ENCODE measurements at places on chromosomes 3 and 15.
A peak's percentile ranks its signal among the peaks of the same experiment; 100 is the strongest.

DNA sequence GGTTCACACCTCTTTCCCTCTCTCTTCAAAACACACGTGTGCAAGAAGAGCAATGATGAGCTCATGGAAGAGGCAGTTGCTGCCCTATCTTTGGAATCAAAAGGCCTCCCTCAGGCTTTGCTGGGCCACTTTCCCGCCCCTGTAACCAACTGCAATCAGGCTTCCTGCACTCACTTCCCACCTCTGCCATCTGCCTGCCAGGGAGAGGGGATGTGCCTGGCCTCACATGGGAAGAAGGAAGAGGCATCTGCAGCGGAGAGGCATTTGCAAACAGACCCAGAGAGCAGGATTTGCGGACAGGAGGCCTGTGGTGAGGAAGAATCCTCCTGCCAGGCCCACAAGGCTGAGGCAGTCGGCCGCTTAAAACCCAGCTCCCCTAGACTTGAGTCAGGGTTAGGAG is 175.6 kb upstream of the ATP10A start:
- no peak overlapping the region for H3K4me3 ChIP-seq
- peaks cover 12% of the 10 kb centered on the region for H3K27me3 ChIP-seq
- no peak overlapping the region for H3K27ac ChIP-seq
- H3K36me3 ChIP-seq, result no peaks in the 10 kb centered on the region

- H3K27me3 ChIP-seq, result no peaks in the 10 kb centered on the region
- DNase-seq, result no peak
- no peak overlapping the region for H3K4me3 ChIP-seq
- H3K36me3 ChIP-seq, result no peaks in the 10 kb centered on the region
Observed at GRCh38 chr3:154614601-154615000, 184.6 kb upstream of the GPR149 start.

- H3K27me3 ChIP-seq, result peaks cover 28% of the 10 kb centered on the region
- no peak for DNase-seq
- H3K4me1 ChIP-seq, result no peaks in the 10 kb centered on the region
- no peaks in the 10 kb centered on the region for H3K36me3 ChIP-seq
- H3K4me3 ChIP-seq, result no peak overlapping the region
Observed at GRCh38 chr3:160709477-160710182, 32.7 kb downstream of the ARL14 start.

GRCh38 chr3:3015185-3016089 is 94.7 kb downstream of the IL5RA start:
- H3K27me3 ChIP-seq, result peaks cover 20% of the 10 kb centered on the region
- H3K4me3 ChIP-seq, result no peak overlapping the region
- DNase-seq, result no peak
- no peak overlapping the region for H3K27ac ChIP-seq
- no peaks in the 10 kb centered on the region for H3K36me3 ChIP-seq

- H3K27ac ChIP-seq, result no peak overlapping the region
- DNase-seq, result no peak
- H3K4me1 ChIP-seq, result peaks cover 9% of the 10 kb centered on the region
- no peak overlapping the region for H3K4me3 ChIP-seq
Observed at GRCh38 chr3:31832551-31832950, 148.5 kb downstream of the OSBPL10 start.

DNA sequence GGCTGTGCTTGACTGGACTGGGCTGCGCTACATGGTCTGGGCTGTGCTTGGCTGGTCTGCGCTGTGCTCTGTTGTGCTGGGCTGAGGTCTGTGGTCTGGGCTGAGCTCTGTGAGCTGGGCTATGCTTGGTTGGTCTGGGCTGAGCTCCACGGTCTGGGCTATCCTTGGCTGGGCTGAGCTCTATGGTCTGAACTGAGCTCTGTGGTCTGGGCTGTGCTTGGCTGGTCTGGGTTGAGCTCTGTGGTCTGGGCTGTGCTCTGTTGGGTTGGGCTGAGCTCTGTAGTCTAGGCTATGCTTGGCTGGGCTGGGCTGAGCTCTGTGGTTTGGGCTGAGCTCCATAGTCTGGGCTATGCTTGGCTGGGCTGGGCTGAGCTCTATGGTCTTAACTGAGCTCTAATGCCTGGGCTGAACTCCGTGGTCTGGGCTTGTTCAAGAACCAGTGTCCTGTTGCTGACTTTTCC is 92.0 kb downstream of the PLXNA1 start:
- no peak overlapping the region for H3K4me3 ChIP-seq
- no peaks in the 10 kb centered on the region for H3K27me3 ChIP-seq
- H3K27ac ChIP-seq, result no peak overlapping the region
- peaks cover 11% of the 10 kb centered on the region for H3K4me1 ChIP-seq
- H3K36me3 ChIP-seq, result no peaks in the 10 kb centered on the region

DNA sequence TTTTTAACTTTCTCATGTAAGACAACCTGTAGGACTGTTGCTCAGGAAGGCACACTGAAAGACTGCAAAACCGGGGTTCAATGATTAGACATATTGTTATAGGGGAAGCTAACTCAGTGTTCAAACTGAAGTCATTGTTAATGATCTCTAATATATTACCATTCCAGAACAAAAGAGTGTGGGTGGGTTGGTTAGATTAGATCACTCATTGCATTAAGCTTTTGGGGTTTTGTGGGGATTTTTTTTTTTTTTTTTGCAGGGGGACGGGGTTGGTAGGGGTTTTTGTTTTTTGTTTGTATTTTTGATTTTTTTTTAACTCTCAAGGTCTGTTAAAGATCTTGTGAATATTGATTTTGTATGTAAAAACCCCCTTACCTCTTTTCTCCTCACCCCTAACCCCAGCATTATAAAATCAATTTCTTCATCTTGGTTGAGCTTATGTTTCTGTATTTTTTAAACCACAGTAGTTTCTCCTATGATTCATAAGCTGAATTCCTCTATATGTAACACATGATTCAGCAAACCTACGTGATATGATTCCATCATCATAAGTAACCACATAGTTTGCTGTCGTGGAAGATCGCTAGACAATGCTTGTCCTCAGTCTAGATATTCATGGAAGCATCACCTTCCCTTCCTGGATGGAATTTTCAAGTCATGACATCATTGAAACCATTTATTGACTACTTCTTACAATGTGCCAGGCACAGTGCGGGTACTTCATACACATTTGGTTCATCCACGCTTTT is 544.1 kb upstream of the MDFIC2 start:
- no peaks in the 10 kb centered on the region for H3K36me3 ChIP-seq
- no peak overlapping the region for H3K27ac ChIP-seq
- H3K4me1 ChIP-seq, result peaks cover 11% of the 10 kb centered on the region
- no peak overlapping the region for H3K4me3 ChIP-seq

- H3K4me1 ChIP-seq, result no peaks in the 10 kb centered on the region
- no peak overlapping the region for H3K27ac ChIP-seq
- H3K4me3 ChIP-seq, result no peak overlapping the region
- no peaks in the 10 kb centered on the region for H3K36me3 ChIP-seq
- no peaks in the 10 kb centered on the region for H3K27me3 ChIP-seq
Observed at GRCh38 chr15:81015621-81016488, 15.1 kb downstream of the TLNRD1 start.

- H3K36me3 ChIP-seq, result no peaks in the 10 kb centered on the region
- H3K27me3 ChIP-seq, result no peaks in the 10 kb centered on the region
- no peak for DNase-seq
- peaks cover 4% of the 10 kb centered on the region for H3K4me1 ChIP-seq
- H3K27ac ChIP-seq, result no peak overlapping the region
- H3K4me3 ChIP-seq, result no peak overlapping the region
Observed at GRCh38 chr3:135131290-135131689, 336.2 kb downstream of the EPHB1 start.

DNA sequence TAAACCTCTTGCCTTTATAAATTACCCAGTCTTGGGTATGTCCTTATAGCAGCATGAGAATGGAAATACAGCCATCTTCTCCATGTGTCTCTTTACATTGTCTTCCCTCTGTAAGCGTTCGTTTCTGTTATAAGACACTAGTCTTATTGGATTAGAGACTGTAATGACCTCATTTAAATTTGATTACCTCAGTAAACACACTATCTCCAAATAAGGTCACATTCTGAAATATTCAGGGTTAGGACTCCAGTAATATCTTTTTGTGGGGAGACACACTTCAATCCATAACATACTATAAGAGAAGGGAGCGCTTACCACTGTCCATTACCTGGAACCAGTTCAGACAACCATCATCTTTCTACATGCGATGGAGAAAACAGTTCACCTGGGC is 34.3 kb upstream of the CD47 start:
- H3K4me1 ChIP-seq, result peaks cover 59% of the 10 kb centered on the region
- H3K27ac ChIP-seq, result peak overlapping the region; percentile 94
- H3K4me3 ChIP-seq, result peak overlapping the region; percentile 80

GRCh38 chr3:194571491-194572142 is 61.6 kb downstream of the TMEM44 start:
- no peak overlapping the region for H3K27ac ChIP-seq
- peaks cover 21% of the 10 kb centered on the region for H3K27me3 ChIP-seq
- no peak overlapping the region for H3K4me3 ChIP-seq
- DNase-seq, result no peak
- H3K36me3 ChIP-seq, result no peaks in the 10 kb centered on the region

GRCh38 chr3:31432897-31433678 is 99.6 kb upstream of the STT3B start:
- H3K27ac ChIP-seq, result no peak overlapping the region
- peaks cover 12% of the 10 kb centered on the region for H3K36me3 ChIP-seq
- H3K27me3 ChIP-seq, result no peaks in the 10 kb centered on the region
- no peak overlapping the region for H3K4me3 ChIP-seq
- no peak for DNase-seq
- H3K4me1 ChIP-seq, result peaks cover 5% of the 10 kb centered on the region

- peaks cover 8% of the 10 kb centered on the region for H3K36me3 ChIP-seq
- H3K27me3 ChIP-seq, result peaks cover 3% of the 10 kb centered on the region
- DNase-seq, result no peak
Observed at GRCh38 chr15:70430069-70430468, 332.4 kb upstream of the TLE3 start.

GRCh38 chr3:29271475-29271874 is 9.4 kb upstream of the RBMS3 start:
- H3K4me1 ChIP-seq, result no peaks in the 10 kb centered on the region
- H3K27me3 ChIP-seq, result no peaks in the 10 kb centered on the region
- no peak overlapping the region for H3K4me3 ChIP-seq
- no peaks in the 10 kb centered on the region for H3K36me3 ChIP-seq
- DNase-seq, result no peak
- no peak overlapping the region for H3K27ac ChIP-seq

DNA sequence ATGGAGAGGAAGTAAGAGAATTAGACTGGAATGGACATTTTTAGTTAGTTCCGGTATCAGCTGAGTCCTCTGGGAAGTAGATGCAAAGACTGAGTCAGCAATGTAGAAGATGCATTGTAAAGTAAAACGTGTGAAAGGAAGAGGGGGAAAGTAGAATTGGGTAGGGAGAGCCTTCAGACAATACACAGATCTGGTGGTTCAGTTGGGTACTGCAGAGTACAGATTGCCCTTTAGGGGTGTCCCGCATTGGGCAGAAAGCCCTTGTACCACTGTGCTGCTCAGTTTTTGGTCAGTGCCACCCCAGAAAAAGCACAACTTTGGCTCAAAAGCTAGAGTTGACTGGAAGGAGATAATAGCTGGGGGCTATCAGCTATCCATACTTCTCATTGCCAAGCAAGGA is 247.4 kb downstream of the KBTBD8 start:
- H3K4me1 ChIP-seq, result no peaks in the 10 kb centered on the region
- no peak overlapping the region for H3K27ac ChIP-seq
- H3K36me3 ChIP-seq, result no peaks in the 10 kb centered on the region
- no peak overlapping the region for H3K4me3 ChIP-seq
- no peak for DNase-seq

DNA sequence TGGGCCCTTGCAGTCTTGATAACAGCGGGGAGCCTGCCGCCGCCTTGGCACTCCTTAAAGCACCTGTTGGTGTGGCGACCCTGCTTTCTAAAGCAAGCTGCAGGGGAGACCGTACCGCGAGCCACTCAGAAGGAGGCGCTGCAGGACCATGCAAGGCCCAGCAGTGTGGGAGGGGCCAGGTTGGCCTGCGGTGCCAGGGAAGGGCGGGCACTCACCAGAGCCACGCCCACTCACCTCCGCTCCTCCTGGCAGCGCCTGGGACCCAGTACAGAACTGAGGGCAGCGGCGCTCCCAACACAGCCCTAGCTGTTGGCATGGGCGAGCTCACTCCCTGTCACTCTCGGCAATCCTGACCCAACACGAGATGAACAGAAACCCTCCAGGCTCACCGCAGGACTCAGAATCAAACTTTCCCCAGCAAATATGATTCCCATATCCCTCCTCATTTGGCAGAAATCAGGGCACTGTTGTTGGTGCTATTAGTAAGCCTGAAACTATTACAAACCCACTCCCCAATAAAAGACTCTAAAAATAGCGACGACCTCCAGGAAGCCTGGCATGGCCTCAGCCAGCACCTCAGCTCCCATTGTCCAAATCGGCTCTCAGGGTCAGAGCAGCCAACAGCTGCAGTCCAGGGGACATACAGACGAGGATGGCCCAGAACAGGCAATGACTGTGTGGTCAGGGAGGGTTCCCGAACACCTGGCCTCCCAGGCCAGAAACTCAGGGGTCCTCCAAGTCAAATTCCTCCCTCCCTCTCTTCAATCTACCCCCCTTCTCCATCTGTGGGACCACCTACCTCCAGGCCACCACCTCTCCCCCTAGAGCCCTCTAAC is 77.2 kb downstream of the TBC1D2B start:
- DNase-seq, result peak; percentile 86
- H3K4me1 ChIP-seq, result peaks cover 14% of the 10 kb centered on the region
- no peaks in the 10 kb centered on the region for H3K27me3 ChIP-seq
- H3K36me3 ChIP-seq, result peaks cover 36% of the 10 kb centered on the region

DNA sequence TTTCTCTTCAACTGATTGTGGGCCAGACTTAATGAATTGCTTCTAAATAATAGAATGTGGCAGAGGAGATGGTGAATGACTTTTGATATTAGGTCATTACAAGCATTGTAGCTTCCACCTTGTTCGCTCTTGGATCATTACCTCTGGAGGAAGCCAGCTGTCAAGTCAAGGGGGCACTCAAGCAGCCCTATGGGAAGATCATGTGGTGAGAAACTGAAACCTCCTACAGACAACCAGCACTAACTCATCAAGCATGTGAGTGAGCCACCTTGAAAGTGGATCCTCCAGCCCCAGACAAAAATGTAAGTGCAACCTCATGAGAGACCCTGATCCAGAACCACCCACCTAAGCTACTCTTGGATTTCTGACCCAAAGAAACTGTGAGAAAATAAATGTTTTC is 109.8 kb upstream of the TBC1D5 start:
- peaks cover 23% of the 10 kb centered on the region for H3K27me3 ChIP-seq
- no peaks in the 10 kb centered on the region for H3K4me1 ChIP-seq
- no peak overlapping the region for H3K4me3 ChIP-seq
- no peaks in the 10 kb centered on the region for H3K36me3 ChIP-seq
- DNase-seq, result no peak
- no peak overlapping the region for H3K27ac ChIP-seq

DNA sequence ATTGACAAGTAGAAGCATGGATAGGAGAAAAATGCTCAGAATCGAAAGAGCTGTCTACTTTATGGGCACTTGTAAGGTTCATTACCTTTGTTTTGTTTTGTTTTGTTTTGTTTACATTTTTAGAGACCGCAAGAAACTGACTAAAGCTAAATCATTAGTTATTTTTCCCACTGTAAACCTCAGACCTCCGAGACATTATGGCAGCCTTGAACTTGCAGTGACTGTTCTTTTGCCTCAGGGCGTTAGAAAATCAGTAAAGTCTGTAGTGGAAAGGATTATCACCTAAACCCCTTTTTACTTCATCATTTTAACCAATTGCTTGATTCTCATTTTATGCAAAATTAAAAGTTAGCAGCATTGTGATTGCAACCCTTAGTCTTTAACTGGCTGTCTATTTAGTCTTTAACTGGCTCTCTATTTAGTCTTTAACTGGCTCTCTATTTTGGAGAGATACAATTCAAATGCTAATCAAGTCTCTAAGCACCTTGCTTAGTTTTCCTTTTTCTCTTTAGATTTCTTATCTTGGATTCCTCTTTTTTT is 383.3 kb upstream of the ROBO2 start:
- H3K4me1 ChIP-seq, result no peaks in the 10 kb centered on the region
- no peak overlapping the region for H3K27ac ChIP-seq
- no peak overlapping the region for H3K4me3 ChIP-seq
- H3K27me3 ChIP-seq, result no peaks in the 10 kb centered on the region
- H3K36me3 ChIP-seq, result no peaks in the 10 kb centered on the region

GRCh38 chr15:48595981-48596380 is 49.5 kb downstream of the FBN1 start:
- H3K4me3 ChIP-seq, result no peak overlapping the region
- no peak overlapping the region for H3K27ac ChIP-seq
- H3K4me1 ChIP-seq, result peaks cover 7% of the 10 kb centered on the region
- DNase-seq, result no peak
